ENCODE measurements at places on chromosomes 3 and 15.
A peak's percentile ranks its signal among the peaks of the same experiment; 100 is the strongest.

DNA sequence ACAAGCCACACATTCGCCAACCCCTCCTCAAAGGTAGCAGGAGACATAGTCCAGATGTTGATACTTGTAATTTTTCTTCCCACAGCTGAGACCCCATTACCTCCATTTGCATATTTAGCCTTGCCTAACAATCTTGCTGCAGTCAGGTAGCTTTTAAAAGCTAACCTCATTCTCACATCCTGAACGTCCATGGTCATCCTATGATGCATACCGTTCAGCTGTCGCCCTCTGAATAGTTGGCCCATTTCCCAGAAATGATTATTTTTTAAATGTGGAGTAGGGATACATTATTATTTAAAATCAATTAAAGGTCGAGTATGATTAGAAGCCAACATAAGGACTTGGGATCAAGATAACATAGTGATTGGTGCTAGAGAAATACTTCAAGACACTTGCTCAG, 165.0 kb downstream of the MEX3B start:
- no peak for DNase-seq

DNA sequence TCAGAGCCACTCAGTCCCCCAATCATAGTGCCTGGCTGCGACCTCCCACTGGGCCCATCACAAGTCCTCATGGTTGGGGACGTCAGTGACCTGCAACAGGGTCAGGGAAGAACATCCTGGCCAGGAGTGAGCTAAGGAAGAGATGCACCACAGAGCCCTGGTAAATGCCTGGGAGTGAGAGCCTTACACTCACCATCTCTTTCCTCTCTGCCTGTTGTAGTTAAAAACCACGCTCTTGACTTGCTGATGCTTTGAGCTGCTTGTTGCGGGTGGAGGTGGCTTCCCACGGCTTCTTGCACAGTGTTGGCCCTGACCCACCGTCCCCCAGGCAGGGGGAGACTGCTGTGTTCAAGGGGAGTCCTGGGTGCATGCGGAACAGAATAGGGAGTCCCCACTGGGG, 91.1 kb upstream of the RGMA start:
- DNase-seq: no peak

- no peak for DNase-seq
These were observed 436.7 kb upstream of the CFAP20DC start for GRCh38 chr3:59486520-59486919.

DNA sequence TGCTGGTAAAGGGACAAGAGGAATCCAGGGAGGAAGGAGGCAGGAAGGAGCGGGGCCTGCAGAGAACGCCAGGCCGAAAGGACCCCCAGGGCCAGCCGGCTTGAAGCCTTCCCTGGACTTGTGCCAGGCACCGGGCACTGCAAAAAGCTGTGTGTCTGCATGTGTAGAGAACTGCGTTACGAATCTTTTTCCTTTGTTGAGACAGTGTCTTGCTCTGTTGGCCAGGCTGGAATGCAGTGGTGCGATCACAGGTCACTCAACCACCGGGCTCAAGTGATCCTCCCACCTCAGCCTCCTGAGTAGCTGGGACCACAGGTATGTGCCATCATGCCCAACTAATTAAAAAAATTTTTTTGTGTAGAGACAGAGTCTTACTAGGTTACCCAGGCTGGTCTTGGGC, 17.0 kb upstream of the MUC4 start:
- DNase-seq: no peak

DNA sequence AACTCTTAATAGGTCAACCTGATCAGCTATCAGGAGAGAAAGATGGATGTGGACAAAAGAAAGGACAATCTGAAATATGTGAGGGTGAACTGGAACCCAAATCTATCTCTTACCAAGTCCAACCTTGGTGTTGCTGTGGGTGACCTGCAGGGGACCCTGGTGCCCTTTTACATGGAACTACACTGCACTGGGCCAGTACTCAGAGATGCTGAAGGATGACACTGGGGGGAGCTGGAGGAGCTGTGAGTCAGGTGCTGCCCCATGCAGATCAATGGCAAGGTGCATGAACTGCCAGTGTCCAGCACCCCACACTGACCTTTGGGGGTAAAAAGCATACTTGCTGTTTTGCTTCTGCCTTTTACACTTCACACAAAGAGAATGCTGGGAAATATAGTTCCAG, 55.6 kb upstream of the TBC1D5 start:
- no peak for DNase-seq

DNA sequence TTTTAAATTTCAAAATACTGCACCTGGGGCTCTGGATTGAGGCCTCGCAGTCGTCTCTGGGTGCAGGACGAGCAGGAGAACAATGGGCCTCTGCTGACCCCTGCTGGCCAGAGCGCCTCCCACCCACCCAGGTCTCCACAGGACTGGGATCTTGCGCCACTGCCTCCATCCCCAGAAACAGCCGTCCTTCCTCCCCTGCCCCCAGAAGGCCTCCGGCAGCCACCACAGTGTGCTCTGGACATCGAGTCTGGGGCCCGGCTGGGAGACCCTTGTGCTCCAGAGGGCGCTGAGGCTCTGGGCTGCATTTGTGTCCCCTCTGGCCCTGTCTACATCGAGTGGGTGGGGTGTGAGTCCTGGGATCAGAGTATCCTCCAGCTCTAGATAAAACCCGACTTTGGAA, 6.7 kb upstream of the ACSBG1 start:
- DNase-seq: peak; percentile 81

- no peak for DNase-seq
These were observed 43.1 kb downstream of the BHLHE40 start for GRCh38 chr3:5022187-5022965.

GRCh38 chr3:111594781-111595180, 365 bp downstream of the ZBED2 start:
- no peak for DNase-seq

DNA sequence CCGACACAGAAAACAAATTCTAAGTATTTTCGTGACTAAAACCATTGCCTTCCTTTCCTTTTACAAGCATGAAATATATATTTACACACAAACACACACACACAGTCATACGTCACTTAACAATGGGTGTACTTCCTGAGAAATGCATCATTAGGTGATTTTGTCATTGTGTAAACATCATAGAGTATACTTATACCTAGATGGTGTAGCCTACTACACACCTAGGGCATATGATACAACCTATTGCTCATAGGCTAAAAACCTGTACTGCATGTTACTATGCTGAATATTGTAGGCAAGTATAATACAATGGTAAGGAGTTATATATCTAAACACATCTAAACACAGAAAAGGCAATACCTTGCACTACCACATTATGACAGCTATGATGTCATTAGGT, 28.6 kb downstream of the COL6A5 start:
- DNase-seq: no peak

DNA sequence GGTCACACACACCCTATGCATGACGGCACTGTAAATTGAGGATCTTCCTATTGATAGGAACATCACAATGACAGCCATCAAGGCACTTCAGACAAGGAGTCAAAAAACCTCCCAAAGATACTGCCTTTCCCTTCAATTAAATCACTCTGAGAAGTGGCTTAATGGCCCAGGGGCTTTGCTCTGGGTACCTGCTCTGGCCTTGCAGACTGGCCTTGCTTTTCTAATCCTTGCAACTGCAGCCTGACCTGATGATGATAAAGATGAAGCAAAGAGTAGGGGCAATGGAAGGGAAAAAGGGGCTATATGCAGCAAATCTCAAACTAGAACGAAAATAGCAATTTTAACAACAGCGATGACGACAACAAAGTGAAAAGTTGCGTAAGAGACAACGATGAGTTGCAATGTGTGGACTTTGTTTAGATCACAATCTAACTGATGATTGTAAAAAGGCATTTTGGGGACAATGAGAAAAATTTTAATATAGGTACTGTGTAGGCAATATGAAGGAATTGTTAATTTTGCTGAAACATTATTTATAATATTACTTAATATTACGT, 14.6 kb downstream of the ADAMTS9 start:
- no peak for DNase-seq

- DNase-seq: no peak
These were observed 5.9 kb downstream of the PARP3 start for GRCh38 chr3:51948016-51948580.

All from small intestine (tissue), 16 donors.